ENCODE measurements at places on chromosomes 16 and 17. TPM values are rescaled to one million over a fixed set of nuclear protein-coding genes. Genes with fewer than 3 reads are reported as not detected.
A peak's percentile ranks its signal among the peaks of the same experiment; 100 is the strongest.

- no peak for DNase-seq
Measured at GRCh38 chr16:17206712-17207111, 264.0 kb downstream of the XYLT1 start.

DNA sequence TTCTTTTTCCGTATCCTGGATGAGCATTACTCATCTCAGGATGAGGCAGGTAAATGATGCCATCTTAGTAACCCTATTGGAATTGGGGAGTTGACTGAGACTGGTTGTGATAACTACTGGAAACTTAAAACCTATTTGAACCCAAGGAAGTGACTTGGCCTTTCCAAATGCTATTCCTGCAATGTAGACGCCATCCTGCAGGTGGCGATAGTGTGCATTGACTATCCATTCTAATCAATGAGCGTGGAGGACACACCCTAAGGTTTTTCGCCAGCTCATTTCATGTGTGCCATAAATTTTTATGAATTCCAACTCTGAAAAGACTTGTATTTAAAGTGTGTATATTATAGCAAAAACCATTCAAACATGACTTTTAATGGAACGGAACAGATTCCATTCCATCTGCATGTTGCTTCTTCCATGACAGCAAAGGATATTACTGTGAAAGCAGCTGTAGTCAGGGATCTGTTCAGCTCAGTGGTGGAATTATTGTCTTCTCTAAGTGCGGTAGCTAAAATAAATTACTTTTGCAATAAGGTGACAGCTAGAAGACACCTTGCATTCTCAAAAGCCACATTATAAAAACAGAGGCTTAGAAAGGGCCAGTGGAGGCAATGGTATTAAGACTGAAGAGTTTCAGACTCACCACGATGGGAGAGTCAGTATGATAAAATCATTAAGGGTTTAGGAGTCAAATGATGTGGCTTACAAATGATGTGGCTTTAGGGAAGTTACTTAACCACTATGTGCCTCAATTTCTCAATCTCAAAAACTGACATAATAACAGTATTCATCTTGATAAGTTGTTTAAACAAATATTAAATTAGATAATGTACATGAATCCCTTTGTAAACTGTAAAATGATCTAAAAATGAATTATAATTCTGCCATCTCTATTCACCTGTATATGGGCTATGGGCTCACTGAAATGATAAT, 55.5 kb downstream of the SYT17 start:
- peak; percentile 86 for DNase-seq

GRCh38 chr16:28264656-28265055, 27.7 kb upstream of the SBK1 start:
- no peak for DNase-seq

DNA sequence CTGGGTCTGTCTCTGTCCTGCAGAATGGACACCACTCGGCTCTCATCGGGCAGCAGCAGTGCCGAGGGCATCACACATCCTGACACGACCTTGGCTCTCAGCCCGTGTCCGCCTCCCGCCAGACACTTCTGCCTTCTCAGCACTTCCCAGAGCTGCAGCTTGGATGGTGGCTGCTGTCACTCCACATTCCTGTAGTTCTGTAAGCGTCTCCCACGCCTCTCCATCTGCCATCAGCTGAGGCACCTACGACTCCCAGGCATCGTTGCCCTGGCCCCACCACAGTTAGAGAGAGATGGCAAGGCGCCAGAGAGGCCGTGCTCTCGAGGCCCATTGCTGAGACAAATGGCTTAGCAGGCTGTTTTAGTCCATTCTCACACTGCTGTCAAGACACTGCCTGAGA, 195.9 kb upstream of the CHMP6 start:
- no peak for DNase-seq

Gene RNF222
- not detected for total RNA-seq

Gene RNF227
- 0.83 TPM for total RNA-seq

DNA sequence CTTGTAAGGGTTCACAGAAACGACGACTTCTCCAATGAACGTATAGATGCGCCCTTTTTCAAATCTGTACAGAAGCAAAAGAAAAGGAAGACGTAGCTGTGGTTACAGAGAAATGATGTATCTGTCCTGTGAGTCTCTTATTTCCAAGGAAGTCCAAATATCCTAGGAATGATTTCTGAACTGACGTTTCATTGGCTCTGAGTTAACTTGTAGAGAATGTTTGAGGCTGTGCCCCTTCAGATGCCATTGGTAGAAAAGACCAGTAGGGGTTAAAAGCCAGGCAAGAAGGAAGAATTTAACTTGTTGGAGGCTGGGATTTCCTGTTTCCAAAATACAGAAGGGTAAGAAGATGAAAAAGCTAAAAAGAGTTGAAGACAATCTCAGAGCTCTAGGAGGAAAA, 96.2 kb downstream of the MYO1D start:
- DNase-seq = no peak

Gene GPR179
- 0.46 TPM for total RNA-seq

Gene CRYM
- 12.7 TPM for total RNA-seq

- DNase-seq = no peak
Measured at GRCh38 chr17:34413443-34414119, 50.5 kb upstream of the CCL1 start.

DNA sequence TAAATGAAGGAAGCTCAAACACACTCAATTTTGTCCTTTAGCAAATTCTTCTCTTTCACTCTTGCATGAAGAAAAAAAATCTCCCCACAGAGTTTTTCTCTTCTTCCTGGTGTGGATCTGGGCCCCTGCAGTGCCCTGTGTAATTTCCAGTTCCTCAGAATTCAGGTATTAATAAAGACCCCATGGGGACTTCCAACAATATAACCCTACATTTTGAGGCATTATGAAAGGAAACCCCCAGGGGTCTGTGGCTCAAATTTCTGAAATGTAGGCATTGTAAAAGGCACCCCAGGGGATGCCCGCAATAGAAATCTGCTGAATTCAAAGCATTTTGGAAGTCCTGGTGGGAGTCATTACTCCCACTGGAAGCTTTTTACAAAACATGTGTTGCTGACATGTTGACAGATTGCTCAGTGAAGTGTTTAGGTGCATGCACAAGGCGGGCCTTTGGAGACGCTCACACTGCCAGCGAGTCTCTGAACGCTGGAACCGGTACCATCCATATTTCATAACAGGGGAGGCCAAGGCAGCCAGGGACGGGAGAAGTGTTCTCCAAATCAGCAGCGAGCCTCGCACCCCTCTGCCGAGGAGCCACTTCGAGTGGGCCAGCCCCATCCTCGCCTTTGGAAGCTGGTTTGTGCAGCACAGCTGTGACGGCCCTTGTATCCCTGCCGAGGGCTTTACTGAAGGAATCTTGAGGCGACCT, 154.0 kb downstream of the ZNF423 start:
- peak; percentile 77 for DNase-seq

DNA sequence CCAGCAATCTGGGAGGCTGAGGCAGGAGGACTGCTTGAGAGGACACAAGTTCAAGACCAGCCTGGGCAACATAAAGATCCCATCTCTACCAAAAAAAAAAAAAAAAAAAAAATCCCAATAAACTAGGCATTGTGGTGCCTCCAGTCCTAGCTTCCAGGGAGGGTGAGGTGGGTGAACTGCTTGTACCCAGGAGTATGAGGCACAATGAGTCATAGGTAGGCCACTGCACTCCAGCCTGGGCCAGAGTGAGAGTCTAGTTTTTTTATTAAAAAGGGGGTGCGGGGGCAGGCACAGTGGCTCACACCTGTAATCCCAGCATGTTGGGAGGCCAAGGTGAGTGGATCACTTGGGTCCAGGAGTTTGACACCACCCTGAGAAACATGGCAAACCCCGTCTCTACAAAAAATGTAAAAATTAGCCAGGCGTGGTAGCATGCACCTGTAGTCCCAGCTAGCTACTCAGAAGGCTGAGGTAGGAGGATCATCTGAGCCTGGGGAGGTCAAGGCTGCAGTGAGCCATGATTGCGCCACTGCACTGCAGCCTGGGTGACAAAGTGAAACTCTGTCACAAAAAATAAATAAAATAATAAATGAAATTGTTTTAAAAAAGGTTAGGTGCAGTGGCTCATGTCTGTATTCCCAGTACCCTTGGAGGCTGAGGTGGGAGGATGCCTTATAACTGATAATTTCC, 7.8 kb upstream of the CHST6 start:
- no peak for DNase-seq

Gene COPRS
- total RNA-seq = 39.1 TPM

DNA sequence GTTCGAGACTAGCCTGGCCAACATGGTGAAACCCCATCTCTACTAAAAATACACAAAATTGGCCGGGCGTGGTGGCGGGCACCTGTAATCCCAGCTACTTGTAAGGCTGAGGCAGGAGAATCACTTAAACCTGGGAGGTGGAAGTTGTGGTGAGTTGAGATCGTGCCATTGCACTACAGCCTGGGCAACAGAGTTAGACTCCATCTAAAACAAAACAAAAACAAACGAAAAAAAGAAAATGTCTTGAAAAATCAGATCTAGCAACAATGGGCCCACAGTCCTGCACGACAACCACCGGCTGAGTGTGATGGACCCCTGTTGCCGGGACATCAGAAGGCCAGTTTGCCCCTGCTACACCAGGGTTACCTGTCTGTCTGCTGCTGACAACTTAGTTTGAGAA, 3.9 kb upstream of the RMI2 start:
- DNase-seq = no peak

GRCh38 chr16:69049146-69049545, 56.3 kb upstream of the HAS3 start:
- no peak for DNase-seq

GRCh38 chr17:69061721-69062556, 1.2 kb upstream of the ABCA9 start:
- DNase-seq = no peak

GRCh38 chr17:5958850-5959249, 111.3 kb upstream of the WSCD1 start:
- no peak for DNase-seq

Gene CLEC3A
- not detected for total RNA-seq

- DNase-seq = no peak
Measured at GRCh38 chr17:48642843-48643696, 16.9 kb upstream of the HOXB9 start.

DNA sequence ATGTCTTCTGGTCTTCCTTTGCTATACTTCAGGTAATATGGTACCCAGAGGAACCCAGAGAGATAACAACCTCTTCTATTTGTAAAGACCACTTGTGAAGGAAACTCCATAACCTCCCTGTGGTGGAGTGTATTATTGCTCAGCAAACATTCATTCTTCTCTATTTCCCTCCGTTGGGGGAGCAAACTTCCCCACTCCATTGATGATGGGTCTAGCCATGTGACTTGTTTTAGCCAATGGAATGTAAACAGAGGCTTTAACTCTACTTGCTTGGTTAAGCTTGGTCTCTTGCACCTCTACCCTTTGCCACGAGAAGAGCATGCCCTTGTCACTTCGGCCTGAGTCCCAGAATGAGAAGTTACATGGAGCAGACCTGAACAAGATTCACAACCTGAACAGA, 30.0 kb upstream of the SKAP1 start:
- no peak for DNase-seq

DNA sequence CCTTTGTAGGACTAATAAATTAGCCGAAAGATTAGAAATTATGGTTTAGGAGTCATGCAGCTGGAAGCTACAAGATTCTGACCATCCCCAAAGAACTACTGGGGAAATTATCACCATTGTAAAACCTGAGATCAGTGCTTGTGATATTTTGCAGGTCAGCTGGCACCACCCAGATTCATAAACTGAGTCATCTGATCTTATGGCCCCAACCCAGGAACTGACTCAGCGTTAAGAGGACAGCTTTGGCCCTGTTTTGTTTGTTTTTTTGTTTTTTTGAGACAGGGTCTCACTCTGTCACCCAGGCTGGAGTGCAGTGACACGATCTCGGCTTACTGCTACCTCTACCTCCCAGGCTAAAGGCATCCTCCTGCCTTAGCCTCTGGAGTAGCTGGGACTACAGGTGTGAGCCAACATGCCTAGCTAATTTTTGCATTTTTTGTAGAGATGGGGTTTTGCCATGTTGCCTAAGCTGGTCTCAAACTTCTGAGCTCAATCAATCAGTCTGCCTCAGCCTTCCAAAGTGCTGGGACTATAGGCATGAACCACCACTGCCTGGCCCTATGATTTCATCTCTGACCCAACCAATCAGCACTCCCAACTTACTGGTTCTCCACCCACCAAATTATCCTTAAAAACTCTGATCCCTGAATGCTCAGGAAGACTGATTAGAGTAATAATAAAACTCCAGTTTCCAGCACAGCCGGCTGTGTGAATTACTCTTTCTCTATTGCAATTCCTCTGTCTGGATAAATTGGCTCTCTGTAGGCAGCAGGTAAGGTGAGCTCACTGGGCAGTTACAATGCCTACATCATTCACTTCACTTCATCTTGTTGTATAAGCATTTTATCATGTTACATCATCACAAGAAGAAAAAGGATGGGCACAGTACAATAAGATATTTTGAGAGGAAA, 79.4 kb upstream of the KSR1 start:
- no peak for DNase-seq

Gene CTF1
- 1.6 TPM for total RNA-seq

Measured in WTC11 (cell line).